Stimulated activated CD8-positive, alpha-beta memory T cell treated with anti-CD3 and anti-CD28 coated beads, Interleukin-2, amount 100 ng/mL, for 1 hour (primary cell): ENCODE measurements at places on chromosomes 4 and X.

- DNase-seq = no peak
Observed at GRCh38 chr4:150082241-150082640, 4.0 kb downstream of the DCLK2 start.

GRCh38 chrX:9467751-9468150 is 2.9 kb downstream of the TBL1X start:
- no peak for DNase-seq

- peak; percentile 48 for DNase-seq
Observed at GRCh38 chrX:141176586-141177451, at the start of gene LDOC1. Gene LDOC1, minus strand, starts transcription at chrX:141177129. Its CDS starts 108 bp downstream, at chrX:141177021.

- DNase-seq = no peak
Observed at GRCh38 chr4:627347-628125, 2.2 kb downstream of the PDE6B start.

GRCh38 chr4:105666693-105667092 is 41.8 kb downstream of the INTS12 start:
- DNase-seq = no peak

DNA sequence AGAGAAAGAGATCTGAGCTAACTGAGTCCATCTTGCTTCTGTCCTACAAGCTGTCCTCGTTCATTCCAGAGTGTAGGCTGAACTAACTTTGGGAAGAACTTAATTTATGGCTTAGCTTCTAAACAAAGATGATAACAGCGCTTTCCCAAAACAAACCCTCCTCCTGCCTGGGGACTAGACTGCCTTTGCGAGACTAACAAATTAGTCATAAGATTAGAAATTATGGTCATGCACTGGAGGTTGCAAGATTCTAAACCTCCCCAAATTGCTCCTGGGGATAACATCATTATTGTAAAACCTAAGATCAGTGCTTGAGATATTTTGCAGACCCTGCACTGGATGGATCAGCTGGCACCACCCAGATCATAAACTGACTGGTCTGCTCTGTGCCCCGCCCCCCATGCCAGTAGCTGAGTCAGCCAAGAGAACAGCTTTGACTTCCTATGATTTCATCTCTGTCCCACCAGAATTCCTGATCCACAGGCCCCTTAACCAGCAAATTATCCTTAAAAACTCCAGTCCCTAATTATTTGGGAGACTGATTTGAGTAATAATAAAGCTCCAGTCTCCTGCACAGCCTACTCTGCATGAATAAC is 883.3 kb downstream of the TRIML1 start:
- DNase-seq = no peak

DNA sequence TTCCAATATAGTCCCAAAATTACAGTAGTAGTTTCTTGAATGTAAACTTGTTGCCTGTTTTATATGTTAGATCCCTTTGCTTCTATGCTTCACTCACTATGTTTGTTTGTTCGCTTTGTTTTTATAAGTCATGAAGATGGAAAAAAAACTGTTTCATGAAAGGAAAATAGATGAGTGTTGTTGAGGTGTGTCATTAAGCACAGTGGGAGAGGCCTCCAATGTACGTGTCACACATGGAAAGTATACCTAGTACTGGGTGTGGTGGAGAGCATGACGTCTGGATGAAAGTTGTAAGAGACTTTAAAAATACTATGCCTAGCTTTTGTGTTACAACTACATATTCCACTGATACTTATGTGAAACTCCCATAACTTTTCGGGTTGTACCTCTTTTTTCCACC is 28.4 kb downstream of the PLS3 start:
- DNase-seq = no peak

DNA sequence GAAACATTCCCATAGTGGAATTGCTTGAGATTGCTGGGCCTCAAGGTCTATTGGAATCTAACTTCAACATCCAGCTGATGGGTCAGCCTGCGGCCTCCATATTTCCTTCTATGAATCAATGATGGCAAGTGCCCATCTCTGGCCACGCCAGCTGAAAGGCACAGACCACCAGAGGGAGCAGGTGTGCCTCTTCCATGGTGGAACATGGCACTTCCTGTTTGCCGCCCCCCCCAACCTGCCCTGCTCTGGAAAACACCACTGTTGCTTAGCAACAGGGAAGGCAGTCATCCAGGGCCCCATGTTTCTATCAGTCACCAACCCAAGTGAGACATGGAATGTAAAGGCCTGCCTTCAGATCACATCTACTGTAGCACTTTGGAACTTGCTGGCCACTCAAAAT is 11.6 kb downstream of the PAGE4 start:
- no peak for DNase-seq

GRCh38 chrX:71540801-71541200 is 7.9 kb downstream of the OGT start:
- DNase-seq = no peak

DNA sequence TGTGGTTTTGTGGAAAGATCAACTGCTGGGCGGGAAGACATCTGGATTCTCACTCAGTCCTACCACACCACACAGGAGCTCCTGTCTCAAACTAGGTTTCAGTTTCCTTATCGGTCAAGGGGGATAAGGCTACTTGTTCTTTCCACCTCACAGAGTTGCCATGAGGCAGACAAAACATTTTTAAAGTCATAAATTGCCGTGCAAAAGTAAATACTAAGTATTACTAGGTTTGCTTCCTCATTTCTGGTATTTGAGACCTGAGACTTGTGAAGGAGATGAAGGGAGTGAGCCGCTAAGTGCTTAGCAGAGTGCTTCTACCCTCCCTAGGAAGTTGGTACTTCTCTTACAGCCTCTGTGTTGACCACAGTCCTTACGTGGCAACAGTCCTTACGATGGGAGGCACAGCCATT is 1.5 kb downstream of the LAP3 start:
- no peak for DNase-seq

GRCh38 chr4:62051332-62051731 is 851.2 kb downstream of the ADGRL3 start:
- DNase-seq = no peak

DNA sequence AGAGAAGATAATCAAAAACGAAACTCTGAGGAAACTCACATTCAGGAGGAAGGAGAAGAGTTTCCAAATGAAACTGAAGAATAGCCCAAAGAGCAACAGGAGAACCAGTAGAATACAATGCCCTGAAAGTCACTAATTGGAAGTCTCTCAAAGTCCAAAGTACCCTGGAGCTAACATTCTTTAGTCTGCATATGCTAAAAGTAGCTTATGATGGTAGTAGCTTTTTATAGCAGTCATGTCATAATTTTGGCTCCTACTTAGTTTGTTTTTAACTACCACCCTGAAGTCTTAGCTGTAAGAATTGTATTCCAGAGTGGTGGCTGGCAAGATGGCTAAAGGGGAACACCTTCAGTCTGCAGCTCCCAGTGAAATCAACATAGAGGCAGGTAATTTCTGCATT is 100.3 kb upstream of the FGF16 start:
- no peak for DNase-seq

DNA sequence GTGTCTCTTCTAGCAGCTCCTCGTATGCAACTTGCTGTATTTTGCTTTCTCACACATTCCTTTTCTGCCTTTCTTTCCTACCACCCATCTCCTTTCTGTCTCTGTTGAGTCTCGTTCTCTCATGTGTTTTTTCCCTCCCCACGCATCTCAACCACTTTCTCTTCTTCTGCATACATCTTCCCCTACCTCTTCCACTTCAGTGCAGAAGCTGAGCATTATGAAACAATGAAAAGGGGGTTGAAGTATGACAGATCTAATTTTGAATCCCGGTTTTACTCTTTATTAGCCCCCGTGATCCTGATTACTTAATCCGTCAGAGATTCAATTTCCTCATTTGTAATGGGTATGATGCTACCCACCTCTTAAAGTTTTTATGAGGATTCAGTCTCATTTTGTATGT is 7.3 kb downstream of the FAM241A start:
- no peak for DNase-seq

DNA sequence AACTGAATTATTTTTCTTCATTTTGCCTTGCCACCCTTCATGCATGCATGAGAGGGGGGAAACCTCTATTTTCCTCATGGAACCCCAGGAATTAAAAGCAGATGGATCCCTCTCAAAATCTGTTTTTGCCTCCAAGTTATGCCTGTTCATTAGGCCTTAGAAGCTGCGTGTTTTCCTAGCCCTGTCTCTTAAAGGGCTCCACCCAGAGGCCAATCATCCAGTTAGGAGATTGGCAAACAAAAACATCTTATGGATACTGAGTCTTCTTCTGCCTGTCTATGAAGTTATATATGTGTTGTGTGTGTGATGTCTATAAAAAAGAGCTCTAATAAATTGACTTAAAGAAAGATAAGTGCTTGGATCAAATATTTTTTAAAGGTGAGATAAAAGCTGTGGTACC is 142.9 kb downstream of the ANAPC10 start:
- no peak for DNase-seq

DNA sequence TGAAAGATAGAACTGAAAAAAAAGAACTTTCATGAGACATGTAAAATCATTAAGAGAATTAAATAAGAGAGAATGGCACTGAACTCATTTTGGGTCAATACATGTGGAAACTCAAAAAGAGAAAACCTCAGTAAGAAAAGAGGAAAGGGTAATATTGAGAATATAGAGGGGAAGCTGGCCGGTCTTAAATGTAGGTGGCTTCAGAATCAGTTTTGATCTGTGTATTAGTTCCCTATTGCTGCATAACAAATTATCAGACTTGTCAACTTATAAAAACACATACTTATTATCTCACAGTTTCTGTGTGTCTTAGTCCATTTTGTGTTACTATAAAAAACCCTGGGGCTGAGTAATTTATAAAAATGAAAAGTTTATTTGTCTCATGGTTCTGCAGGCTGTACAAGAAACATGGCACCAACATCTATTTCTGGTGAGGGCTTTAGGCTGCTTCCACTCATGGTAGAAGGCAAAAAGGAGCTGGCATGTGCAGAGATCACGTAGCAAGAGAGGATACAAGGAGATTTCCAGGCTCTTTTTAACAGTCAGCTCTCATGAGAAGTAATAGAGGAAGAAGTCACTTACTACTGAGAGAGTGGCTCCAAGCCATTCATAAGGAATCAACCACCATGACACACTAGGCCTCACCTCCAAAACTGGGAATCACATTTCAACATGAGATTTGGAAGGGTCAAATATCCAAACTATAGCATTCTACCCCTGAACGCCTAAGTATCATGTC is 29.6 kb downstream of the SATL1 start:
- DNase-seq = no peak

DNA sequence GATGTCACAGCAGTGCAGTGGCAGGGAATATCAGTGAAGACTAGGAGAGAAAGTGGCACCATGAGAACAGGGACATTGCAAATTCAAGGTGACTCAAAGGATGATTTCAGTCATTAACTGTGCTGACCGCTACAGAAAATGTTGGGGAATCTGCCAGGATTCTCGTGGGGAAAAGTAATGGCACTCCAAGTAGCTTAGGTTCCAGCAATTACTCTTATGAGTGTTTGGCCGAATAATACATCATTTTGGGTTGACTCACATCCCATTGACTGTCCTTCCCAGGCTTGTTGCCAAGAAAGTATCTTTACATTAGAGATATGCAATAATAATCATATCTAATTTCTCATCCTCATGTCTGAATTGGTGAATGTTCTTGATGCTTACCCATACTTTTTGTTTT is 1411.1 kb upstream of the PCDH7 start:
- no peak for DNase-seq

- no peak for DNase-seq
Observed at GRCh38 chrX:13597874-13598273, 28.5 kb downstream of the EGFL6 start.

DNA sequence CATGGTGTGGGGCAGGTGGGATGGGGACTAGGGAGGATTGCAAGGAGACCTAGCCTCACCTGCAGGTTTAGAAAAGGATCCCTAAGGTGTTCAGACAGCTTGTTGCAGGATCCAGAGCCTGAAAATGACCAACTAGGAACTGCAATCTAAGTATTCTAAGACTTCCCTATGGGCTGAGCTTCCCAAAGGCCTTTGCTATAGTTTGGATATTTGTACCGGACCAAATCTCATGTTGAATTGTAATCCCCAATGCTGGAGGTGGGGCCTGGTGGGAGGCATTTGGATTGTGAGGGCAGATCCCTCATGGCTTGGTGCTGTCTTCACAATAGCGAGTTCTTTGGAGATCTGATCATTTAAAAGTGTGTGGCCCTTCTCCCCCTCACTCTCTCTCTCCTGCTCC is 52.1 kb downstream of the GPC3 start:
- DNase-seq = no peak

DNA sequence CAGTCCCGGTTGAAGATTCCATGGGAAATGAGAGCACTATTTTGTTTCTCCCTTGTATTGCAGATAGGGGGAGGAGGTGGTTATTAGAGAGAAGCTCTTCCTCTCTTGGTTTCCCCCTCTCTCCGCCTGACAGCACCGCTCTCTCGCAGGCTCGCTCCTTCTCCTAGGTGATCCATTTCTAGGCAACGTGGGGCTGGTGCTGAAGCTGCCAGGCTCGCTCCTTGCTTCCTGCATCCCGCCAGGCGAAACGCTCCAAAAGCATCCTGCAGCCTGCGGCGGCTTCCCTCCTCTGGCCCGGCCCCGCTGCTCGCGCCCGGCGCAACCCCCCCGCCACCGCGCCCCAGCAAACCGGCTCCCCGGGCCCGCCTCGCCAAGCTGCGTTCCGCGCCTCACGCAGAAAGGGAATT is at the start of gene GRID2:
Gene GRID2, plus strand, starts transcription at position 346 of the 407 bp plus-strand sequence.
- no peak for DNase-seq

DNA sequence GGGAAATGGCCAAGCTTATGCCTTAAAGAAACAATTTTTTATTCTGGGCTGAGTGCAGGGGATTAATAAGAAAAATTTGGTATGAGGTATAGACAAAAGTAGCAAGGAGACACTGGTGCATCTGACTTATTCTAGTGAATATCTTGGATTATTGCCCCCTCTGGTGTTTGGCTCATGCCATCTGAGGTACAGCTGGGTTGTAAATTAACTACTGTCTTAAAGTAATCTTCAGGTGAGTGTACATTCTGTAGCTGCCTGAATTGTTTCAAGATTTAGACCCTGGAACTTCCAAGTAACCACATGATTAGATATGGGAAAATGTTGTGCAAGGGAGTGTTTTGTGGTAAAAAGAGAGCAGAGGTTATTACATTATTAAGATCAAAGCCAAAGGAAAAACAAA is 988.7 kb downstream of the FAM133A start:
- DNase-seq = no peak

DNA sequence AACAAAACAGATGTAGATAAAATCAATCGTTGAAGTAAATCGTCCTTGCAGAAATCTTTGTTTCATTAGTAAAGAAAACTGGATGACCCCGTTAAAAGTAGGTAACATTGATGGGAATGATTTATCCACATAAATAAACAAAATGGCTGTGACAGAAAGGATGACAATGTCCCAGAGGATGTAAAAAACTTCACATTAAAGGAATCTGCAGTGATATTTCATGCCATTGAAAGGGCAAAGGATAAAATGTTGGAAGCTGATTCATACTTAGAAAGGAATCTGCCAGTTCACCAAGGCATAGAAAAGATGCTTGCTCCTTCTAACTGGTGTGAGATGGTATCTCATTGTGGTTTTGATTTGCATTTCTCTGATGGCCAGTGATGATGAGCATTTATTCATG is 24.2 kb upstream of the EPGN start:
- no peak for DNase-seq
